ENCODE measurements at places on chromosomes 7 and 10. TPM values are rescaled to one million over a fixed set of nuclear protein-coding genes. Genes with fewer than 3 reads are reported as not detected.
A peak's percentile ranks its signal among the peaks of the same experiment; 100 is the strongest.

DNA sequence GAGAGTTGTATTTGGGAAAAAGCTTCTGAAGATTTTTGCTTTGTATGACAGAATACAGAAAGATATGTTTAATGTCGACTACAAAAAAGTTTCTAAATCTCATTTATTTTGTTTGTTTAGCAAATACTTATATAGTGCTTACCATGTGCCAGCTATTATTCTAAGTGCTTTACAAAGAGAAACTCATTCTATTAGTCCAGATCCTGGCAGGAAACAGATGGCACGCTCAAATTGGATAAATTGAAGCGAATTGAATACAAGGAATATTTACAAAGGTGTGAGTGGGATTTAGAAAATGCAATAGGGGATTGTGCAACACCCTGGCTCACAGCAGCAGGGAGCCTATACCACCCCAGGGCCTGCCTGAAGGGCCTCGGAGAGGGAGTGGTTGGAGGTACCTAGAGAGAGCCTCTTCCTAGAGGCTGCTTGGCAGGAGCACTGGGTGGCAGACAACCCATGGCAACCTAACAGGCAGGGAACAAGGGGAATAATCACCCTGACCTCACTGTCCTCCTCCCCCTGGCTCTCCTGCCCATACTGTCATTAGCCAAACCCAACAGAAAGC lies 27.6 kb upstream of the FAM204A start:
- peaks cover 41% of the 10 kb centered on the region for H3K27me3 ChIP-seq
- H3K27ac ChIP-seq = no peak overlapping the region
- no peak for DNase-seq
- H3K4me3 ChIP-seq = no peak overlapping the region

Gene CABCOCO1
- total RNA-seq = not detected

DNA sequence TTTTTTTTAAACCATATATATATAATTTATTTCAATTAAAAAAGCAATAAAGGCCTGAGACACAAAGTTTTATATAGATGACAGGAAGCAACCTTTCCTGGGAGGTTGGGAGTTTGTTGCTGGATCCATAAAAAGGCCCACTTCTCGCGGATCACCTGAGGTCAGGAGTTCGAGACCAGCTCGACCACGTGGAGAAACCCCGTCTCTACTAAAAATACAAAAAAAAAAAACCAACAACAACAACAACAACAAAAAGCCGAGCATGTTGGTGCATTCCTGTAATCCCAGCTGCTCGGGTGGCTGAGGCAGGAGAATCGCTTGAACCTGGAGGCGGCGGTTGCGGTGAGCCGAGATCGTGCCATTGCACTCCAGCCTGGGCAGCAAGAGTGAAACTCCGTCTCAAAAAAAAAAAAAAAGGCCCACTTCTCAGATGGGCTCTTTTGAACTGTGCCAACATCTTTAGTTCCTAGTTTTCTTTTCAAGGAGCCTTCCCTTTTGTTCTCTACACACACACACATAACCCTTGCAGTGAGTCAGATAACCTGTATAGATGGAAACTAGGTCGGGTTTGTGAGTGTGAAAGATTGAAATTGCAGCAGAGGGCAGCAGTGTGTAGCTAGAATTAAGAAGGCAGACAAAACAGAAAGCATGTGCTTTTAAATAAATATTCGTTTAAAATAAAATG lies 1.2 kb upstream of the SMNDC1 start:
- peak overlapping the region; percentile 98 for H3K27ac ChIP-seq
- DNase-seq = peak; percentile 76
- H3K36me3 ChIP-seq = peaks cover 26% of the 10 kb centered on the region
- H3K4me3 ChIP-seq = peak overlapping the region; percentile 97
- no peaks in the 10 kb centered on the region for H3K27me3 ChIP-seq

Gene CCL24
- not detected for total RNA-seq

Gene PPIA
- 1,935 TPM for total RNA-seq

DNA sequence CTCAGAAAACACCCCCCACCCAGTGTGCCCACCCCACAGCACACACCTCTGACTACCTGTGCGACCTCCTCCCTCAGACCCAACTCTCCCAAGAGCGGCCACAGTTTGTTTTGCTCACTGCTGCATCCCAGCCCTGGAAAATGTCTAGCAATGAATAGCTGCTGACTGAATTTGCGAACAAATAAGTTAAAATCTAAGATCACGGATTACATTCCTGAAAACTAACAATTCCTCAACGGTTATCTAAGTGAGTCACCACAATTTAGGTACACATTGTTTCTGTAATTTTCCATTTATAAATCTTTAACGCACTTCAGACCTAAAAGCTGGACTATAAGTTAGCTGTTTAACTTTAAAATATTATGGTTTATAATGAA lies 235.2 kb downstream of the ZMYND11 start:
- no peaks in the 10 kb centered on the region for H3K27me3 ChIP-seq
- DNase-seq = no peak
- H3K36me3 ChIP-seq = peaks cover 5% of the 10 kb centered on the region
- no peak overlapping the region for H3K4me3 ChIP-seq

Gene AKR1E2
- total RNA-seq = 2.5 TPM

DNA sequence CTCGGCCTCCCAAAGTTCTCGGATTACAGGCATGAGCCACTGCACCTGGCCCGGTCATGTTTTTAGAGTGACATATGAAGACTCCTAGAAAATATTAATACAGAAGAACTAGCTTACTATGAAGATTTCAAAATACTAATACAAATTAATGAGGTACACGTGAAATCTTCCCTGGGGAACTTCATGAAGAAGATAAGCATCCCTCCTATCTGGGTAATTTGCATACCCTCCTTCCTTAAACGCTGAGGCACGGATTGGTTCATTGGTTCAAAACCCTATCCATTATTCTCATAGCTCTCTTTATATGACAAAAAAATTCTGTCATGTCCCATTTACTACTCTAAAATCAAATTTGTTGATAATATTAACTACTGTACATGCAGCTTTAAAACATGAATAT lies 224.8 kb upstream of the KLF14 start:
- peaks cover 68% of the 10 kb centered on the region for H3K36me3 ChIP-seq
- H3K27me3 ChIP-seq = no peaks in the 10 kb centered on the region
- DNase-seq = no peak

GRCh38 chr10:103850572-103850895 lies 4.8 kb downstream of the SH3PXD2A start:
- H3K27me3 ChIP-seq = peaks cover 49% of the 10 kb centered on the region
- no peak for DNase-seq
- H3K4me3 ChIP-seq = no peak overlapping the region
- H3K36me3 ChIP-seq = no peaks in the 10 kb centered on the region
- H3K27ac ChIP-seq = no peak overlapping the region

GRCh38 chr7:7978860-7979259 lies 10.3 kb downstream of the GLCCI1 start:
- DNase-seq = no peak
- H3K27ac ChIP-seq = no peak overlapping the region
- no peak overlapping the region for H3K4me3 ChIP-seq
- H3K4me1 ChIP-seq = peaks cover 43% of the 10 kb centered on the region

DNA sequence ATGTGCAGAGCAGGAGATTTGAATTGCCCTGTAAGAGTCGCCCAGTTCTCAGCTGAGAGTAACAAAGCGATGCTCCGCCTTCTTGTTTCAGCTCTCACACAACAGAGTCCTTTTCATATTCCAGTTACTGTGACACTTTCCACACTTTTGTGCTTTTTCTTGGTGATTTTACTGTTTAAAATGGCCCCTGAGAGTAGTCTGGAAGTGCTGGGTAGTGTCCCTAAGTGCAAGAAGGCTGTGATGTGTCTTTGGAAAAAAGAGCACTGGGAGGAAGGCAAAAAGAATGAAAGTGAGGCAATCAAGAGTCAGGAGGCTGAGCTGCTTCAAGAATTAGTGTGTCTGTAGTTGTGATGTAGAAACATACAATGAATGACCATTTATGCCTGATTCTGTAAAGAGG lies 201.2 kb upstream of the SEMA3E start:
- H3K4me1 ChIP-seq = no peaks in the 10 kb centered on the region
- no peak overlapping the region for H3K27ac ChIP-seq
- DNase-seq = no peak
- H3K36me3 ChIP-seq = no peaks in the 10 kb centered on the region
- H3K27me3 ChIP-seq = no peaks in the 10 kb centered on the region
- H3K4me3 ChIP-seq = no peak overlapping the region

All from activated CD8-positive, alpha-beta memory T cell treated with anti-CD3 and anti-CD28 coated beads, Interleukin-2, amount 10 ng/mL, durations not matched to agents 7 days and 5 days (primary cell).